ENCODE measurements at places on chromosomes 3 and 15. TPM values are rescaled to one million over a fixed set of nuclear protein-coding genes. Genes with fewer than 3 reads are reported as not detected.

CASR gene
- total RNA-seq, result not detected

DNA sequence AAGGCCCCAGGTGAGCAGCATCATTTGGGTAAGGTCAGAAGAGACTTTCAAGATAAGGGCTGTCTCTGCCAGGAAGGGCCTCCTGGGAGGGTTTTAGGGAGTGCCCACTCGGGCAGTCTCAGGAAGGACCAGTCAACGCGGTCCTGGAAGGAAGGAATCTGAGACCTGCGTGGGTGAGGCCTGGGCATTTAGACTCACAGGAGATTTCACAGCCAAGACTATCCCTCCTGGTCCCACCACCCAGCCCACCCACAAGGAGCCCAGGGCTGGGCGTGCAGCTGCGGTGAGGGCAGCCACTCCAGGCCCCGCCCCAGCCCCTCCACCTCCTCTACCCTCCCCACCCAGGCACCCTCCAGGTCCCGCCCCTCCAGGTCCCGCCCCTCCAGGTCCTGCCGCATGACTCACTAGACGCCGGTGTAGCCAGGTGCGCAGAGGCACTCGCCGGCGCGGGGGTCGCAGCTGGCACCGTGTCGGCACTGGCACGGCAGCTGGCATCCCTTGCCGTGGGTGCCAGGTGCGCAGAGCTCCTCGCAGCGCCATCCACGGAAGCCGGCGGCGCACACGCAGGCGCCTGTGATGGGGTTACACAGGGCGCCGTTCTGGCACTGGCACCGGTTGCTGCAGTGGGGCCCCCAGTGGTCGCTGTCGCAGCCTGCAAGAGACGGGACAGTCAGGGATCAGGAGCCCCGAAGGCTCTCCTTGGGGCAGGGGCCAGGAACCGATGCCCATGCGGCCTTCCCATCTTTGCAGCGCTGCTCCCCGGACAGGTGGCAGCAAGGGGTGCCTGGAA, 112.7 kb downstream of the RAB11A start:
- no peak for DNase-seq

ALDH1A2 gene
- total RNA-seq, result 1.7 TPM

DNA sequence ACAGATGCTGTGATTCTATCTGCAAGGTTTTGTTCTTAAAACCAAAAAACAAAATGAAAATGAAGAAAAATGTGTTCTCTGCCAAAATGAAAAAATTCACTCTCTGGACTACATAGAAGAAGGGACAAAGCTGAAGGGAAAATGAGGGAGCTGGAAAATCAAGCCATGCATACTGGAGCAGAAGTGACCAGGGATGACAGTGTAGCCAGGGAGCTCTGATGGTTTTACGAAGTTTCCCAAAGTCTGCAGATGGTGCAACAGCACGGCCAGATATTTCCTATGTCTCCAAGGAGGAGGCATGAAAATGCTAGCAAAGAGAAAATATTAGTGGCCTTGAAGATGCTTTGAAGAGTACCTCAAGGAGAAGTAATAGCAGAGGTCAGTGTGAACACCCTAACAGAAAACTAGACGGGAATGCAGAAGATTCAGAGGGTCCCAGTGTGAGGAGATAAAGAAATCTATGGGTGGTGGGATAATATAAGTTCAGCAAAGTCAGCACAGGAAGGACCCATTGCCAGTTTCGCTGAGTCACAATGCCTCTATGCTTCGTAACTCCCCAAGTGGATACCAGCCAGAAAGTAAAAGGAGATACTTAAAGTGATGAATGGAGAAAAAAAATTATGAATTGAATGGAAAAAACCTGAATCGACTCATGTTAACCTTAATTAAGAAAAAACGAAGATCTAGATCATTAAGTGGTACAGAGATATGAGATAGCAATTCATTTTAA, 39.0 kb upstream of the POMGNT2 start:
- peak; percentile 44 for DNase-seq

DNA sequence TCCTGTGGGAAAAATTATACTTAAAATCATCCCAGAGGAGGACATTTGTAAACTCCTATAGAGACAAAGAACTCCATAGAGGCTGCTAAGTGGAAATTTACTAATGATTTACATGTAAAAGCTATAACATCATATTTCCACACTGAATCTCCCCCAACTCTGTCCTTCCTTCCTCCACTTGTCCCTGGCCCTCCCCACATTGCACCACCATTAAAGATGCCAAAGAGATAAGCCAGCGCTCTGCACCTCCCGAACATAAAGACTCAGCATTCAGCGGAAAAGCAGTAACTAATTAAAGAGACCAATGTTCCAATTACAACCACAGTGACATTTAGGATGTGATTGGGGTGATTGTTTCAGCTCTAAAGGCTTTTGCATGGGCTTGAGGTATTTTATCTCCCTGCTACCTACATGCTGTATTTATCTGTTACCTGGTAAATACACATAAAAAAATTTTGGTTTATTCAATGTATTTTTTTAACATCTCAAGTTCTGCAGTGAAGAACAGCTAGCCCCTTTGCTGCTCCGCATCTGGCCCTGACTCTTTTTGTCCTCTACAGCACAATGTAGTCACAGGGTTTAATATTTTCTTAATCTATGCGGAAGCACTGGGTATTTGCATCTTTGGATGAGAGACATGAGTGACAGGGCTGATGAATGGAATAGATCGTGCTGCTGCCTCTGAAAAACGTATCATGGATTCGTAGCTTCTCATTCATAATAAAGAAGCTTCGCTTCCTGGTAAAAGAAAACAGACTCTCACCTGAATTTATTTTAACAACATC, 35.3 kb upstream of the B3GNT5 start:
- DNase-seq, result no peak

- no peak for DNase-seq
Observed at GRCh38 chr15:26943866-26944265, 27.1 kb upstream of the GABRG3 start.

- DNase-seq, result no peak
Observed at GRCh38 chr3:40753291-40753770, 228.6 kb downstream of the ZNF621 start.

SYNPR gene
- total RNA-seq, result not detected

DNA sequence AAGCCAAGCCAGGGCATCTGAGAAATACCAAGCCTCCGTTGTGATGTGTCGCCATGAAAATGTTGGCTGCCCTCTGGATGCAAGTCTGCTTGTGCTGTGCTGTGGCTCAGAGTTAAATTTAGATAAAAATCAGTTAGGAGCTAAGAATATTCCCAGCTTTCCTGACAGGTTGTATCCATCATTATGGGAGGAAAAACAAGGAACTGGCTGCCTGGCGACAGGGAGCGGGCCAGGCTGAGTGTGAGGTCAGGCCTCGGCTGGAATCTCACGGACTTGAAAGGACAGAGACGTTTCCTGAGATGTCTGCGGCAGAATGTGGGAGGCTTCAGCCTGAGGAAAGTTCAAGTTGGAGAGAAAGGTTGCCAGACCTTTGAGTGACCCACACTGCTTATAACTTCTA, 213.8 kb downstream of the THSD4 start:
- DNase-seq, result peak; percentile 86

LMCD1 gene
- 437 TPM for total RNA-seq

GRCh38 chr15:100877551-100877950, 2.1 kb upstream of the ALDH1A3 start:
- no peak for DNase-seq

DNA sequence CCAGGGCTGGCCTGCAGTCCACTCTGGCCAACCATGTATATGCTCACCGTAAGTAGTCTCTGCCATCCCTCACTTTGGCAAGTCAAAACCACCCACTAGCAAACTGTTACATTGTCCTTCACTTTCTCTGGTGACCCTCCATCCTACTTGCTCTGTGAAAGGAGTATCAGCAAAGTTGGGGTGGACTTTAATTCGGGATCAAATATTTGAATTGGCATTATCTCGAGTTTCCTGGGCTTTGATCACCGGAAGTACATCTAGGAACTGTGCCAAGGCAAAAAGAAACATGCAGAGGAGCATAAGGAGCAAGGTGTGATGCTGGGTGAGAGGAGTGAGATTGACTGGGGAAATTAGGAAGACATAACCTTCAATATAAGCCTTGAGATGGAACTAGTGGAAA, 188.9 kb upstream of the P2RY1 start:
- DNase-seq, result no peak

ATP13A5 gene
- not detected for total RNA-seq

CELSR3 gene
- total RNA-seq, result 8.6 TPM

DNA sequence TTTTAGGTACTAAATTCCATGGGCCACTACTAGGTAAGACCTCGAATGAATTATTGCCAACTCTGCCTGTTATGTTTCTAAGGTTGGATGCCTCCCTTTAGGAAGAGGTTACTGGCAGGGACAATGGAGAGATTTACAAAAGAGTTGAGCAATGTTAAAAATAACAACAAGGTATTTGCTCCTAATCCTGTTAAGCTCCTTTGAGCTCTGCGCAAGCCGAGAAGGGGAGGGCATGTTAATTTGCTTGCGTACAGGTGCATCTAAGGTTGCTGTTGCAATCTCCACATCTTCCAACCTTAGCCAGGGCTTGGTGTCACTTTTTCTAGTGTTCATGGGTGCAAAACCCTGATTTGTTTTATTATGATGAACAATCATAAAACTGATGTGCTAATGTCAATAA, 161.5 kb upstream of the TPM1 start:
- no peak for DNase-seq
